ENCODE measurements at places on chromosomes 6 and 20.

DNA sequence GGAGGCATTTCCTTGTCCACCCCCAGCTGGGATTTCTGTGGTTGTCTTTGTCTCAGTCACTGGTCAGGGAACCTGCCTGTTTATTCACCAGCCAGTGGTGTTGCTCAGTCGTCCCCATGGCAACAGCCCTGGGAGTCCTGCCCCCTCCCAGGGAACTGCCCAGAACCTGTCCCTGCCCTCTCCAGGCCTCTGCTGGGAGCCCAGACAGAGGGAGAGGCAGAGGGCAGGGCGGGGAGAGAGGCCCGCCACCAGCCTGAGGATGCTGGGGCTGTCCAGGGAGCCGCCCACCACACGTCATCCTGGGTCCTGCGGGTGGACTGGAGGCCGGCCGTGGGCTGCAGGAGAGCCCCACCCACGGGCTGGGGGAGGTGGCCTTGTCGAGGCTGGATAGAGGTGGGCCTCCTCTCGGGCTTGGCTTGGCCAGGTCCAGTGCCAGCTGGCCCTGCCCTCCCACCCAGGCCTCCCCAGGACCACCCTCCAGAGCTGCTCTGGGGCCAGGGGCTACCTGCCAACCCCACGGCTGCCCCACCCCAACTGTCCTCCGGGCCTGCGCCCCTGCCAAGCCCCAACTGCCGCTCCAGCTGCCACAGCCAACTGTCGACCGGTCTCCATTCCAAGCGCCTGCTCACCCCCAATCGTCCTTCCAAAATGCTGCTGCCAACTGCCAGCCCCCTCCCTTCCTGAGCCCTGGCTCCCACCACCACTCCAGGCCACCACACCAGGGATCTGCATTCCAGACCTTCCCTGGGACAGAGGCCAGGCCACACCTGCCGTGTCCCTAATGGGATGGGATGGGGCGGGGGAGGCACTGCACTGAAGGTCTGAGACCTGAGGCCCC is 4.2 kb upstream of the ZBTB46 start:
- no peak for DNase-seq

DNA sequence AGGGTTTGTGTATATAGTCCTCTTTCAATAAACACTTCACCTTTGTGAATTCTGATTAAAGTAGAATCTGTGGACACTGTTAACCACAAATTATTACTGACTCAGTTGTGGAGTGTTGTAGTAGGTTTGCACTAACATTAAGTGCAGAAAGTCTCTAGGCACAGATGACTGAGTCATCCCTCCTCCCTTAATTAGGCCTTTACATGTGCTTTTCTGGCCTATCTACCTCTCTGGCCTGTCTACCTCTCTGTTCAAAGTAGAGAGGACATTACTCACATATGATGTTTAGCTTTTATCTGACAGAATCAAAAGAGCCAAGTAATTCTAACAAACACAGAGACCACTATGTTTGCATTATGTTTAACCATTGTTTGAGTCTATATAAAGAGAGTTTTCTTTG is 783.0 kb downstream of the TENT5A start:
- DNase-seq = no peak

DNA sequence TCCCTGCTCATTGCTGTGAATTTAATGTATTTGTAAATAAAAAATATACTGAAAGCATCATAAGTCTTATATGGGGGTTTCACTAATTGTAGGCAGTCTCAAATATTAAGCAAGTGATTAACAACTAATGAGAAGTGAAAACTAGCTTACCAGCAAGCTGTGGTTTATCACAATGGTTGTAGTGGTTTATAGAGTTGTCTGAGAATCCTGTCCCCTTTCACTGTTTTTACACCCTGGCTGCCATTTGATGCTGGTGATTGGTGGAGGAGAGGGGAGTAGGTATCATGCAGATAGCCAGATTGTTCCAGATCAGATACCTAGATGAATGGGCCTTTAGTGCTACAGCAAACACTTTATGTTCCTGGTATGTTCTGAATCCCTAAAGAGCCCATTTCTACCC is 6.0 kb downstream of the MKKS start:
- no peak for DNase-seq

DNA sequence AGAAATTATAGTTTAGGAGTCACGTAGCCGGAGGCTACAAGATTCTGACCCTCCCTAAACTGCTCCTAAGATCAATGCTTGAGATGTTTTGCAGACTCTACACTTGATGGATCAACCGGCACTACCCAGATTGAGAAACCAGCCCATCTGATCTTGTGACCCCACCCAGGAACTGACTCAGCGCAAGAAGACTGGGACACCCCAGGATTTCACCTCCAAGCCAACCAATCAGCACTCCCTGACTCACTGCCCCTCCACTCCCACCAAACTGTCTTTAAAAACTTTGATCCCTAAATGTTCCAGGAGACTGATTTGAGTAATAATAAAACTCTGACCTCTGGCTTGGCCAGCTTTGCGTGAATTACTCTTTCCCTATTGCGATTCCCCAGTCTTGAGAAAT is 99.8 kb downstream of the OPRM1 start:
- DNase-seq = no peak

DNA sequence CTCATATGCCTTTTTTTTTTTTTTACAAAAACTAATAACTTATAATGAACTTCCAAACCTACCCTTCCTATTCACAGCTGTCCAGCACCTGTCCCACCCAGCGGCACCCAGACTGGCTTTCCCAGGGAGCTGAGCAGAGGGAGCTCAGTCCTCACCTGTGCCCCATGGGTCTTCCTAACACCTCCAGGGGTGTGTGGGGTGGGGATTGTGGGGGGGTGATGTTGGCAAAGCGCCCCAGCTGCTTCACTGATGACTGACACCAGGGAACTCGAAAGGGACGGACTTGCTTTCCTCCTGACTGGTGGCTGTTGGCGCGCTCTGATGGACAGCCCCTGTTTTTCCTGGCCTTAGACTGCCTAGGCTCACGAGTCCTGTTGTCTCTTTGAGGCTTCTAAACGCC is 14.2 kb upstream of the SYNJ2 start:
- DNase-seq = no peak

DNA sequence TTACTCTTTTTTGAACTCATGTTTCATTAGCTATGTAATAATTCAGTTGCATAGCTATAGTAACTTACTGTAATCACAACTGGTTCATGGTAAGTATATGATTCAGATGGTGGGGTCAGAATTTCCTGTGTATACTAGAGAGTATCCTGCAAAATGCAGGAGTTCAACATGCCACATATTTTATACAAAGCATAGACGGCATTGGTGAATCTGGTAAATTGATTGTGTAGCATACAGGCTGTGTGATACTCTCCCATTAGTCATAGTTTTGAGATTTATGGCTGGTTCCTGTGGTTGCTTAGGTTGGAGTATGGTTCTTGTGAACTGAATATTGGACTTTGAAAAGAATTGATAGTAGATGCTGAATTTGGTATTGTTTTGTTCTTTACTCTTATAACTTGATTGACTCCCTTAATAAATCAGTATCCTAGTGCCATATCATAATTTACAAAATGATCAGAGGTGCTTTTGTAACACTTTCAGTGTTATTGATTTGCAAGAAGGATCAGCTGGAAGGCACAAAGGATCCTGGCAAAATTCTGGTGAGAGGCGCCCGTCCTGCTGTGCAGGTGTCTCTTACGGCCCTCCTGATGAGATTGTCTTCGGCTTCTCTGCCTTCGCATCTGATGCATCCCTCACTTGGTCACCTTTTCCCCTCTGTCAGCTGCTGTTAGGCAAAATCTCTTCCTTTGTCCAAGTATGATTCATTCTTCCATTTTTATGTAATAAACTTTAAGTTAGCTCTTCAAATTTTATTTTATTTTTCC is 22.6 kb downstream of the SNX9 start:
- no peak for DNase-seq

- DNase-seq = peak; percentile 29
Observed at GRCh38 chr6:22146931-22147701, 149.7 kb downstream of the PRL start.

- no peak for DNase-seq
Observed at GRCh38 chr6:149300563-149300962, 16.9 kb upstream of the TAB2 start.

GRCh38 chr6:83868639-83869038 is 9.2 kb downstream of the CYB5R4 start:
- no peak for DNase-seq

GRCh38 chr6:36924778-36925374 is 29.7 kb upstream of the PI16 start:
- DNase-seq = no peak

GRCh38 chr6:34490390-34491090 is 24.7 kb downstream of the PACSIN1 start:
- DNase-seq = no peak

DNA sequence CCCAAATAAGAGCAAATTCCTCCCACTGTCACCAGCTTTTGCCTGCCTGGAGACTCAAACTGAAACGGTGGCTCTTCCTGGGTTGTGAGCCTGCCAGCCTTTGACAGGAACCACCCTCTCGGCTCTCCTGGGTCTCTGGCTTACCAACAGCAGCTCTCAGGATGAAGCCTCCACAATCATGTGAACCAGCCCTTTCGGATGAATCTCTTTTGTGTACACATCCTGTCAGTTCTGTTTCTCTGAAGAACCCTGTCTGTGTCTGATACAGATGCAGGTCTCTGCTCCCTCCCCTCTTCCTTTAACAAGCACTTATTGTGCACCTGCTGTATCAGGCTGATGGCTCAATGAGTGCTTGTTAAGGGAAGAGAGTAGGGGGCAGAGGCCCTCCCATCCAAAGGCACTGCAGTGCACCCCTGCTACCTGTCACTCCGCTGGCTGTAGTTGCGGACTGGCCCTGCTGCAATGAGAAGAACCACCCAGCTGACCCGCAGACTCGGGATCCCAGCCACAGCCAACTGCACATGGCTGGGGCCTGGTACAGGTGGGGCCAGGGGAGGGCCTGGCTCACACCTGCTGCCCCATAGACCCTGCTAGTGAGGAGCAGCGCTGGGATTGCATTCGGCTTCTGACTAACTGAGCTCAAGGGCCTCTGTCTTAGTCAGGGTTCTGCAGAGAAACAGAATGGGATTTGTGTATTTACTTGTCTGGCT is 120.1 kb upstream of the PMEPA1 start:
- DNase-seq = no peak

DNA sequence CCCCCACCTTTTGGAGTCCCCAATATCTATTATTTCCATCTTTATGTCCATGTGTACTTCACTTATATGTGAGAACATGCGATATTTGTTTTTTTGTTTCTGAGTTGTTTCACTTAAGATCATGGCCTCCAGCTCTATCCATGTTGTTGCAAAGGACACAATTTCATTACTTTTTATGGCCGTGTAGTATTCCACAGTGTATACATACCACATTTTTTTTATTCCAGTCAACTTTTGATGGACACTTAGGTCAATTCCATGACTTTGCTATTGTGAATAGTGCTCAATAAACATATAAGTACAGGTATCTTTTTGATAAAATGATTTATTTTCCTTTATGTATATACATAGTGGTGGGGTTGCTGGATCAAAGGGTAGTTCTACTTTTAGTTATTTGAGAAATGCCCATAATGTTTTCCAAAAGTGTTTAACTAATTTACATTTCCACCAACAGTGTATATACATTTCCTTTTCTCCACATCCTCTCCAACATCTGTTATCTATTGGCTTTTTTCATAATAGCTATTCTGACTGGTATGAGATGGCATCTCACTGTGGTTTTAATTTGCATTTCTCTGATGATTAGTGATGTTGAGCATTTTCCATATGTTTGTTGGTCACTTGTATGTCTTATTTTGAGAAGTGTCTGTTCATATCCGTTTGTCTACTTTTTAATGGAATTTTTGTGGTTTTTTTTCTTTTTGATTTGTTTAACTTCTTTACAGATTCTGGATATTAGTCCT is 34.0 kb upstream of the COL10A1 start:
- no peak for DNase-seq

- no peak for DNase-seq
Observed at GRCh38 chr20:13349235-13349604, 128.1 kb downstream of the ISM1 start.

- DNase-seq = peak; percentile 11
Observed at GRCh38 chr20:32979201-32979998, 24.8 kb downstream of the SUN5 start.

GRCh38 chr6:167420177-167420576 is 95.3 kb downstream of the TTLL2 start:
- no peak for DNase-seq

GRCh38 chr20:10747019-10747418 is 73.2 kb upstream of the JAG1 start:
- DNase-seq = no peak

GRCh38 chr6:146859206-146859605 is 260.4 kb downstream of the ADGB start:
- no peak for DNase-seq

DNA sequence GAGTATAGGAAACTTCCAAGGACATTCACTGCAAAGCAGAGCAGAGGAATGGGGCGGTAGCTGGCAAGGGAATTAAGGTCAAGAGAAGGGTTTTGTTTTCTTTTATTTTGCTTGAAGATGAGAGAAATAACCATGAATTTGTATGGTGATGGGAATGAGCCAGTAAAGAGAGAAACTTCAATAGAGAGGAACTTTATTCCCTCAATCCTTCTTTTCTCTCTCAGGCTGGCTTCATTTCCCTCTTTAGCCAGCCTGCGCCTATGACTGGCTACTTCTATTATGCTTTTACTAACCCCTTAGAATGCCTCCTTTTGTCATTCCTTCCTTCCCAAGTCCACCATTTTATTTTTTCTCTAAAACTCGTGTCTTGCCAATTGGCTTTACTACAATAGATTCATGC is 101.4 kb upstream of the CEP85L start:
- no peak for DNase-seq

DNA sequence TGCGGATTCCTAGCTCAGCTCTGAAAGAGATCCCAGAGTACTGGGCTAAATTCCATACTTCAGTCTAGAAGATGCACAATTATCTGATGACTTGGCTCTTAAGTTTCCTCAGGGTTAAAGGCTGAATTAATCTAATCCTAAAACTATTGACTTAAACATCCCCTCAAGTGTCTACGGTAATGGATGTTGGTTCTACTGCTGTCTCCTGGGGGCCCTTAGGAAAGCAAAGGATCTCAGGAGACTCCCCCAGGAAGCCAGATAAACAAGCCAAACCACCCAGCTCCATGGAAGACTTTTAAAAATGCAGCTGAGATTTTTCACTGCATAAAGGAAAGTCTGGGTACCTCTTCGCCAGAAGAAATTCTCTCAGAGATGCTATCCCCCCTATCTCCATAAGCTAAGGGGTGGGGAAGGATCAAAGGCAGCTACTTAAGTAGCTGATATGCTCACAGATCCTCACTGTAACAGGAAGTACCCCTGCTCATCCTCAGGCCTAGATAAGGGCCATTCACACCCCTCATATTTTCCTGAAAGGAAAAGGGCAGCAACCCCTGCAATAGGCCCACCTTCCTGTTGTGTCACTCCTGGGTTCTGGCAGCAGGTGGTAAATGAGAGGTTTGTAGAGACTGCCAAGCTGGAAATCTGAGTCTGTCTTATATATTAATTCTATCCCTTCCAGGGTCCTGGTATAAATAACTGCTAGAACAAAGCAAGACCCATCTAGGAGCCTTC is 9.3 kb downstream of the NDRG3 start:
- DNase-seq = no peak
